ENCODE measurements at places on chromosomes 3 and 15. TPM values are rescaled to one million over a fixed set of nuclear protein-coding genes. Genes with fewer than 3 reads are reported as not detected.

- DNase-seq: no peak
These were observed 624.2 kb downstream of the NTRK3 start for GRCh38 chr15:87632364-87632763.

- DNase-seq: no peak
These were observed 37.5 kb downstream of the GAP43 start for GRCh38 chr3:115660646-115661337.

CFAP100 gene
- not detected for total RNA-seq

AADACL2 gene
- not detected for total RNA-seq

LNP1 gene
- total RNA-seq: 6.8 TPM

Data from WTC11 (cell line).